Stomach (tissue), 19 donors: ENCODE measurements at places on chromosomes 5 and 9. TPM values are rescaled to one million over a fixed set of nuclear protein-coding genes. Genes with fewer than 3 reads are reported as not detected.
A peak's percentile ranks its signal among the peaks of the same experiment; 100 is the strongest.

- no peaks in the 10 kb centered on the region for H3K27me3 ChIP-seq
- no peaks in the 10 kb centered on the region for H3K36me3 ChIP-seq
- DNase-seq: no peak
- H3K4me1 ChIP-seq: no peaks in the 10 kb centered on the region
Observed at GRCh38 chr5:79931866-79932265, 59.2 kb downstream of the MTX3 start.

GRCh38 chr5:41967401-41967800 is 42.3 kb downstream of the FBXO4 start:
- no peak overlapping the region for H3K27ac ChIP-seq
- DNase-seq: no peak
- H3K27me3 ChIP-seq: no peaks in the 10 kb centered on the region

GRCh38 chr9:133456409-133456808 is 3.4 kb upstream of the CACFD1 start:
- H3K36me3 ChIP-seq: no peaks in the 10 kb centered on the region
- no peaks in the 10 kb centered on the region for H3K27me3 ChIP-seq
- no peak overlapping the region for H3K27ac ChIP-seq

- H3K4me3 ChIP-seq: no peak overlapping the region
- no peak overlapping the region for H3K27ac ChIP-seq
- no peaks in the 10 kb centered on the region for H3K27me3 ChIP-seq
- H3K36me3 ChIP-seq: no peaks in the 10 kb centered on the region
Observed at GRCh38 chr9:106682420-106682819, 180.5 kb upstream of the ZNF462 start.

DNA sequence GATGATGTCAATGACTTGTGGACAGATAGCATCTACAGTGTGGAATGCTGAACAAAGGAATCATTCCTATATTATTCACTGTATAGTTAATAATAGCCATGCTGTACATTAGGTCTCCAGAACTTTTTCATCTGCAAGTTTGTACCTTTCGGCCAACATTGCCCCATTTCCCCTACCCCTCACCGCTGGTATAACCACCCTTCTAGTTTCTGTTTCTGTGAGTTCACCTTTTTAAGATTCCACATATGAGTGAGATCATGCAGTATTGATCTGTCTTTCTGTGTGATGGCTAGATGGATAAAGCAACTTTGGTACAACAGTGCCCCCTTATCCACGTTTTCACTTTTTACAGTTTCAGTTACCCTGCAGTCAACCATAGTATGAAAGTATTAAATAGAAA is 18.8 kb upstream of the ALDH1B1 start:
- no peak overlapping the region for H3K27ac ChIP-seq
- no peaks in the 10 kb centered on the region for H3K27me3 ChIP-seq
- no peak for DNase-seq

DNA sequence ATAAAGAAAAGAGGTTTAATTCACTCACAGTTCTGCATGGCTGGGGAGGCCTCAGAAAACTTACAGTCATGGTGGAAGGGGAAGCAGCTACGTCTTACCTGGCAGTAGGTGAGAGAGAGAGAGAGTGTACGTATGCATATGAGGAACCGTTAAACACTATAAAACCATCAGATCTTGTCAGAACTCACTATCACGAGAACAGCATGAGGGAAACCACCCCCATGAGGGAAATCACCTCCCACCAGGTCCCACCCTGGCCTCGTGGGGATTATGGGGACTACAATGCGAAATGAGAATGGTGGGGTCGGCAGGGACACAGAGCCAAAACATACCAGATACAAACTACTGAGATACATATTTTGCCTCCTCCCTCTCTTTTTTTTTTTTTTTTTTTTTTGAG is 10.8 kb upstream of the FER start:
- no peak overlapping the region for H3K4me3 ChIP-seq
- H3K36me3 ChIP-seq: no peaks in the 10 kb centered on the region
- H3K27ac ChIP-seq: no peak overlapping the region

GRCh38 chr5:66143473-66144073 is 527 bp upstream of the SREK1 start:
- peak overlapping the region; percentile 83 for H3K4me3 ChIP-seq
- H3K27me3 ChIP-seq: no peaks in the 10 kb centered on the region
- H3K36me3 ChIP-seq: no peaks in the 10 kb centered on the region

DNA sequence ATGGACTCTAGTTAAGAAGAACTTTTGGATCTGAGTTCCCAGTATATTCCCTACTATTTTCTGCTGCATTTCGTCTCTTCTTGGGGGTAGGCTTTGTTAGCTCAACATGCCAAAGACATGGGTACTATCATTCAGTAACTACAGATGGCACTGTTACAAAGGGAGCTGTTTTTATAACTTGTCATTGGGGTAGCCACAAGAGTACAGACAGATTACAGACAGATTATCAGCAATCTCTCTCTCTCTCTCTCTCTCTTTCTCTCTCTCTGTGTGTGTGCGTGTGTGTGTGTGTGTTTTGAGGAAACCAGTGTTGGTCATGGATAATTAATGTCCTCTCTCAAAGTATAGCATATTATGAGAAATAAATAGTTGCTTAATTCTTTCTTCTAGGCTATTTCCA is 116.1 kb downstream of the WDR70 start:
- no peak overlapping the region for H3K4me3 ChIP-seq
- peaks cover 5% of the 10 kb centered on the region for H3K36me3 ChIP-seq
- peak overlapping the region; percentile 21 for H3K27ac ChIP-seq
- no peak for DNase-seq
- no peaks in the 10 kb centered on the region for H3K27me3 ChIP-seq

DNA sequence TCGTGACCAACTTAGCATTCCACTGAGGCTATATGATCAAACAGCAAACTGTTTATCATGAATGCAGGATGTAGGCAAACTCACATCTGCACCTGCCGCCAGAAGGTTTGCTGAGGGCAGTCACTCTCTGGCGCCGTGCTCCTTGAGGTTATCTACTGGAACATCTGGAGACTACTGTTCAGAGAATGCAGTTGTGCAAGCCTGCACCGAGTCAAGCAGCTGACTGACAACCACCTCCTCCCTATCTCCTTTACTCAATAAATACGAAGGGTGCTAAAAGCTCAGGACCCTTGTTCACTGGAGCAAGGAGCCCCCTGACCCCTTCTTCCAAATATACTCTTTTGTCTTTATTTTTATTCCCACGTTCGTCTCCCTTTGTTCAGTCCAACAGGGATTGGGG is 27.1 kb downstream of the CCDC125 start:
- no peak overlapping the region for H3K4me3 ChIP-seq
- H3K27ac ChIP-seq: no peak overlapping the region
- H3K27me3 ChIP-seq: no peaks in the 10 kb centered on the region
- H3K4me1 ChIP-seq: no peaks in the 10 kb centered on the region
- peaks cover 70% of the 10 kb centered on the region for H3K36me3 ChIP-seq

DNA sequence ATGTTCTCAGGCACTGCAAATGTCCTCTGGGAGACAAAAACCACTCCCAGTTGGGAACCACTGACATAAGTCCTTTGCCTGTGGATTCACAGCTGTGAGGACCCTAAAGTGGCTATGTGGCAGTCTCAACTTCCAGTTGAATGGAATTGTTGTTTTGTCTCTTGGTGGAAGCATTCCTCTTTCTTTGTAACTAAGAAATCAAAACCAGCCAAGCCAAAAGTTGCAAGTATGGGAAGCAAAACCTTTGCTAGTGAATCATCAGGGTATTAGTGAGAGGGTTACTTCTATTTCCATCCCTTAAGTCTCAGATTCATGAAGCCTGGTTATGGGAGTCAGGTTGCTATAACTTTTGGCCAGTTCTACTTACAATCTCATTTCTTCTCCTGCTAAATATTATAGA is 49.8 kb upstream of the RPS23 start:
- no peaks in the 10 kb centered on the region for H3K4me1 ChIP-seq
- H3K27me3 ChIP-seq: no peaks in the 10 kb centered on the region
- no peaks in the 10 kb centered on the region for H3K36me3 ChIP-seq
- no peak overlapping the region for H3K27ac ChIP-seq
- H3K4me3 ChIP-seq: no peak overlapping the region
- DNase-seq: no peak

- no peak overlapping the region for H3K4me3 ChIP-seq
- peak; percentile 10 for DNase-seq
- no peaks in the 10 kb centered on the region for H3K4me1 ChIP-seq
- no peaks in the 10 kb centered on the region for H3K36me3 ChIP-seq
- no peak overlapping the region for H3K27ac ChIP-seq
Observed at GRCh38 chr5:131976414-131977211, 31.1 kb upstream of the MEIKIN start.

Gene OXCT1
- 22.0 TPM for total RNA-seq

Gene CTXN3
- not detected for total RNA-seq
